ENCODE measurements at places on chromosomes 6 and 20. TPM values are rescaled to one million over a fixed set of nuclear protein-coding genes. Genes with fewer than 3 reads are reported as not detected.
A peak's percentile ranks its signal among the peaks of the same experiment; 100 is the strongest.

DNA sequence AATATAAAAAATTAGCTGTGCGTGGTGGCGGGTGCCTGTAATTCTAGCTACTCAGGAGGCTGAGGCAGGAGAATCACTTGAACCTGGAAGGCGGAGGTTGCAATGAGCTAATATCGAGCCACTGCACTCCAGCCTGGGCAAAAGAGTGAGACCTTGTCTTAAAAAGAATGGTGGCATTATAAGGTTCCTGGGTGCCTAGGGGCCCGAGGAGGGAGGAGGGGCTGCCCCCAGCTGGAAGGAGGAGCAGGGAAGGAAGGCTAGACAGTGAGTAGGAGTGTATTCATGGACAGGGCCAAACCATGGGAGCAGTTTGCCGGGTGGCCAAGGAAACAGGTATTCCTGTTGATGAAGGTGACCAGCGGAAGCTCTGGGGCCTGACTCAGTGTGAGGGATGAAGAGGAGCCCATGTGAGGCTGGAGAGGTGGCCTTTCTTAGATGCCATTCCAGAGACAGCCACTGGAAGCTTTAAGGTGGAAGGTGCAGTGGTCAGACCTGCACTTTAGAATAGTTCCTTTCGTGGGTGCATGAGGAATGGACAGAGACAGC, 24.2 kb downstream of the MANBAL start:
- no peak for DNase-seq

GRCh38 chr6:43900916-43901732, 131.1 kb downstream of the VEGFA start:
- DNase-seq = no peak

GRCh38 chr6:2132416-2132815, 113.0 kb downstream of the GMDS start:
- DNase-seq = no peak

GRCh38 chr20:50462093-50462690, 48.0 kb upstream of the PTPN1 start:
- no peak for DNase-seq

DNA sequence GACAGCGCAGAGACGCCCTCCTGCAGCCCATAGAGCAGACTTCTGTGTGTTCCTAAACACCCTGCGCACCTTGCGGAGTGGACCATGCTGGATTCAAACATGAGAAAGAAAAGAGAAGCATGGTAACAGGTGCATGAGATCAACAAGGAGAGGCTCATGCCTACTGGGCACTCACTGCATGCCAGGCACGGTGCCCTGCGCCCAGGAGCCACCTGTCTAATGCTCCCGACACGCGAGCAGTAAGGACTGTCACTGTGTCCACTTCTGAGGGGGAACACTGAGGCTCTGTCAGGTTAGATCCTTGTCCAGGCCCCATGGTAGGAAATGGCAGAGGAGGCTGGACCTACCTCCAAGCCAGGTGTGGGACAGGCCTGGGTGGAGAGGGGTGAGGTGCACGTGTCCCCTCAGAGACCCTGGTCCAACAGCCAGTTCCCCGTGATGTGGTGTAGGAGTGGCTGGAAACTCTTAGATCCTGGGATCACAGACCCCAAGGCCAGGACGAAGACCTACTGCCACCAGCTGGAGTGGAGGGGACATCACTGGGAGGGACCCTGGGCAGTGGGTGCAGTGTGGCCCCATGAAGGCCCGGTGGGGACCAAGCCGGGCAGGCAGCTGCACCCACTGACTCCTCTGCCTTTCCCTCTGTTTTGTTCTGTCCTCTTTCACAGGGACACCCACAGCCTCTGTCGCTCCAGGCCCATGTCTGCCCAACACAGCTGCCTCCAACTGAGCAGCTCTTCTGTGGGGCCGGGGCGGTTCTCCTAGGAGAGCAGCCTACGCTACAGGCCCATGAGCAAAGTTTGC, 29.5 kb downstream of the ZBP1 start:
- DNase-seq = no peak

HMGCLL1 gene
- 4.2 TPM for total RNA-seq

DNA sequence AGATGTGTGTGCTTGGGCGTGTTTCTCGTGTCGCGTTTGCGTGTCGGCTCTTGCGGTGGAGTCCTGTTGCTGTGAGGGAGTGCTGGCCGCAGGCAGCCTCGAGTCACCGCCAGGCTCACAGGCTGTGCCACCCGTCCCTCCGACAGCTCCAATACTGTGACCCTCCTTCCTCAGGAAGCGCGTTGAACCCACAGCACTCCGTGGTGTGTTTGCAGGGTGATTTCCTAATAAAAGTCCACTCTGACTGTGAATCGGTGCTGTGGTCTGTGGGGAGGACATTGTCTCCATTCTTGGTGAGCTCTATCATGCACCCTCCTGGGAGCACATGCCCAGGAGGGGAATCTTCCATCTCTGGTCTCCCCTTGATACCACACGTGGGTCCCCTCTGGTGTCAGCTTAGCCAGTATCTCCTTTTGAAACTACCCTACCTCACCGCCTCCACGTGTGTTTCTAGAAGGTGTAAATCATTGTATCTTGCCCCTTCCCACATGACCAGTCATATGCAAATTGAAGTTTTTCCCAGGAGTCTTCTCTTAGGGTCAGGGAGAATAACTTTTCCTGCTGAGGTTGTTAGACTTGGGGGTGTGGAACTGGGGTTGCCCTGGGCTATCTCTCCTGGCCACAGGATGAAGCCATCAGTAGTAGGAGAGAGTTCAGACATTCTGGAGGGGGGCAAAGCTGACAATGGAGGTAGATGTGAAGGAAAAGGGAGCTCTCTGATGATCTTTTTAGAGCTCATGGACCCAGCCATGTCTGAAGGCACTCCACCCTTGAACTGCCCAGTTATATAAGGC, 13.3 kb upstream of the PCMTD2 start:
- peak; percentile 54 for DNase-seq

GRCh38 chr6:105954148-105954547, 132.0 kb upstream of the PRDM1 start:
- no peak for DNase-seq

PLTP gene
- 65.9 TPM for total RNA-seq

GRCh38 chr20:57716901-57717300, 7.1 kb upstream of the PMEPA1 start:
- no peak for DNase-seq

DNA sequence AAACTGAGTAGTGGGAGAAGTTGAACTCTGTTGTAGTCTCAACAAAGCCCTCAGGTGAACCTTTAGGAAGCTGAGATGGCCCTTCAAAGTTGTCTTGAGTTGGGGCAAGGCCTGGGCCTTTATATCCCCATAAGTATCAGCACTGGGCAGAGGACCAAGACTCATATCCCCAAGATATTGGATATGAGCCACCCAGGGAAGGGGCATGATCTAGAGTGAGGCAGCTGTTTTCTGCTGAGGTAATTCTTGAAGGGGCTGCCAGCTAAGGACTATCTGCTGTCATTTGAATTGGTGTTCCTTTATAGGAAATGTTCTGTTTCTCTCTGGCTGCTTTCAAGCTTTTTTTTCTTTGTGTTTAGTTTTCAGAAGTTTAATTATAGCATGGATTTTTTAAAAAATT, 140.7 kb upstream of the FLRT3 start:
- DNase-seq = no peak

RALGAPA2 gene
- 88.9 TPM for total RNA-seq

- no peak for DNase-seq
These were observed 34.0 kb upstream of the VSTM2L start for GRCh38 chr20:37868851-37869333.

LRP11 gene
- total RNA-seq = 51.1 TPM

GRCh38 chr20:6044115-6044514, 9.7 kb downstream of the LRRN4 start:
- no peak for DNase-seq

DIDO1 gene
- 55.5 TPM for total RNA-seq

PGBD1 gene
- 3.1 TPM for total RNA-seq

DNA sequence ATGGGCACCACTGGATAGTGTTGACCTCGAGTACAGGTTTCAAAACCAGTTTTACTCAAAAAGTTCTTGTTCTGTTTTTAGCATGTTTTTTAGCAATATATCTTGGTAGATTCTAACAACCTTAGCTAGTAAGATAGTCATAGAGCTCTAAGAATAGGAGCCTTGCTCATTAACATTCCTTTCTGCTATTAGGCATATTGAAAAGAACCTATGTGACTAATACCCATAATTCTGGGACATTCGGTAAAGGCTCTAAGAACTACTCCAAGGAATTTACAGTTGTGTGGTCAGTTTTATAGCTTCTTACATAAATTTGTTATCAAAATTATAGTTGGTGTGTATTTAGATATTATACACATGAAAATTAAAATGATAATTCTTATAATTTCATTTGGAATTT, 11.6 kb downstream of the SLC9A8 start:
- DNase-seq = no peak

GRCh38 chr6:137910843-137911456, 43.9 kb downstream of the TNFAIP3 start:
- no peak for DNase-seq

- no peak for DNase-seq
These were observed 22.6 kb downstream of the SIRPA start for GRCh38 chr20:1917786-1918185.

DNA sequence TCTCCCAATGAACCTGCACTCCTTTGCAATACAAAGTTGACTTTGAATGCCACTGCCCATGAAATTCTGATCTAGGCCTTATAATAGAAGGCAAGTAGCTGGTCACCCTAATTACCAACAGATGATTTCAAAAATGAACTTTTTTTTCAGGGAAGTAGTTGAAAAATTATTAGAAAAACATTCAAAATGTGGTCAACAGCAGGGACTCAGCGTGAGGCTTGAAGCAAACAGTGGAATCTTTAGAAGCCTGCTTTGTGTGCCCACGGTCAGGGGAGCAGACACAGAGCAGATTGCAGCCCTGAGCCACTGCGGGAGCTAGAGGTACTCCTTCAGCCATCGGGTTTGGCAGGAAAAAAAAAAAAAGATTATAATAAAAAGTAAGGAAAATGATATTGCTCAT, 87.1 kb upstream of the HEY2 start:
- no peak for DNase-seq

MLN gene
- not detected for total RNA-seq

GRCh38 chr6:168034537-168034936, 37.1 kb downstream of the KIF25 start:
- no peak for DNase-seq

GRCh38 chr20:53080969-53081871, 109.1 kb downstream of the TSHZ2 start:
- DNase-seq = no peak

SYNGAP1 gene
- 23.0 TPM for total RNA-seq

DNA sequence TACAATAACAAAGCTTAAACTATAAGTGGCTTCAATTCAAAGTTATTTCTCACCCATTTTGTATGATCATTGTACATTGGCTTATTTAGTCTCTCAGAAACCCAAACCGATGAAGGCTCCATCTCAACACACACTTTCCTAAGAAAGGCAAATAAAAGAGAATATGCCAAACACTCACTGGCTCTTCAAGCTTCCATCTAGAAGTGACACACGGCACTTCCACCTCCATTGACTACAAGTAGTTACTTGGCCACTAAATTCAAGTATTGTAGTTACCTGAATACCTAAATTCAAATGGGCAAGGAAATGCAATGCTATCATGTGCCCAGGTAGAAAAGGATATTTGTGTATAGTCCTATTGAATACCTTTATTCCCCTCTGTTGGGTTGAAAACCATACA, 170.6 kb downstream of the OGFRL1 start:
- no peak for DNase-seq

DNA sequence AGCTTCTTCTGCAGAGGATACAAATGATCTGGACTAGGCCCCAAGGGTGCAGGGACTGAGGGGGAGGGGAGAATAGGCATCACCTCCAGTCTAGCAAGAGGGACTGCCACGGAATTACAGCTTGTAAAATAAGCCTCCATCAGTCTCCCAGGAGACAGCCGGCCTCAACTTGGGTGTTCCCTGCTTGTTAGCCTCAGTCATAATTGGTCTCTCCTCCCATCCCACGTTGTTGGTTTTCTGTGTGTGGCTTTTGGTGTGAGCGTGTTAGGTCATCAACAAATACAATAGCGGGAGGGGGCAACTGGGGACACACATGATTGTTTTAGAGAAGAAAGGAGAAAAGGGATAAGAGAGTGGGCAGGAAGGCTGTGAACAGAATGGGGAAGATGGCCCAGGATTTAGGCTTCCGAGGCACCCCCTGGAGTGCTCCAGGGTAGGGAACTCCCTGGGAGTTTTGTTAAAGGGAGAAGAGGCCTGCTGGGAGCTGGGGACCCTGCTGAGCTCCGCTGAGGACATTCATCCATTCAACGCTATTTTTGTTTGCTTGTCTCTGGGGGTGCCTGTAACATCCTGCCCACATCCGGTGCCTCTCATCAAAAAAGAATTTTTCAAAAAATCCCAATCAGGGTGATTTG, 9.2 kb downstream of the FOXA2 start:
- DNase-seq = no peak

DNA sequence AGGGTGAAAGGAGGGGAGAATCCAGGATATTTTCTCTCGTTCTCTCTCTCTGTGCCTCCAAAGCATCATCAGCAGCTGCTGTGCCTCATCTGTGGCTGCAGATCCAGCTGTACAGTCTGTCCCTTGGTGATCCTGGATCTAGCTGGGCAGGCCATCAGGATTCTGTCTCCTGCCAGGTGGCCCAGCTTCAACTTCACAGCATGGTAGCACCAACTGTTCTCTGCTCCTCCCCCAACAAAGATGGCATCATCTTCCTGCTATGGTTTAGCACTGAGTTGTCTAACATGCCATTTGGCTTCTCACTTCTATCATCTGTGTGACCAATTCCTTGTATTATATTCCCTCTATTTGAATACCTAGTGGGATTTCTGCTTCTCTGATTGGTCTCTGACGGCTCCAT, 28.6 kb upstream of the ARFGEF2 start:
- no peak for DNase-seq

DNA sequence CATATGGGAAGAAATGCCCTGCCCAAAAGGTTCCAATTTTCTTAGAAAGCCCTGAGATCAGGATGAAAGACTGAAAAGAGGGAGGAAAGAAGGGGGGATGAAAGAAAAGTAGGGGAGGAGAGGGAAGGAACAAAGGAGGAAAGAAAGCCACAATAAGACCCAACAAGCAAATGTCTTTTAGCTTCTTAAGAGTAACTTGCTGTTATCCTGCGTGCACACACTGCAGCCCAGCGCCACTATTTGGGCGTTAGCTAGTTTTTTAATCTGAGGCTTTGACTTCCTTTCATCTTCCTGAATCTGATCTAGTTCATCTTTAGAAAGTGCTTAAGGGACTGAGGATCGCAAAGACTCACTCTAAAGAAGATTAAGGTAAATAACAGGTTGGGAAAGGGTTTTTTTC, 77.4 kb upstream of the HDDC2 start:
- no peak for DNase-seq

DNA sequence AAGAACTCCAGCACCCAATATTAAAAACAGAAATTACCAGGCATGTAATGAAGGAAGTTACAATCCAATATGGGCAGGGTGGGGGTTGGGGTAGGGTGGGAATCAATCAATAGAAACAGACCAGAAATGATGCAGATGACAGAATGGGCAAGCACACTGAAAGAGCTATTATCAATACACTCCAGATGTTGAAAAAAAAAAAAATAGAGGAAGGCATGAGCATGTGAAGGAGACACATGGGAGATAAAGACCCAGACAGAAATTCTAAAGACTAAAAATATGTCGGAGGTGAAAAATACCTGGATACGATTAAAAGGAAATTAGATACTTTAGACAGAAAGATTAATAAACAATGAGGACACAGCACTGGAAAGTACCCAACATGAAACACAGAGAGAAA, 19.1 kb upstream of the ZC3H12D start:
- DNase-seq = no peak

All from upper lobe of right lung (tissue), 1 donor.